Left ventricle myocardium superior (tissue), 1 donor: ENCODE measurements at places on chromosomes 7 and 10.

- DNase-seq: no peak
Measured at GRCh38 chr7:151139071-151139790, 28.3 kb downstream of the GBX1 start.

DNA sequence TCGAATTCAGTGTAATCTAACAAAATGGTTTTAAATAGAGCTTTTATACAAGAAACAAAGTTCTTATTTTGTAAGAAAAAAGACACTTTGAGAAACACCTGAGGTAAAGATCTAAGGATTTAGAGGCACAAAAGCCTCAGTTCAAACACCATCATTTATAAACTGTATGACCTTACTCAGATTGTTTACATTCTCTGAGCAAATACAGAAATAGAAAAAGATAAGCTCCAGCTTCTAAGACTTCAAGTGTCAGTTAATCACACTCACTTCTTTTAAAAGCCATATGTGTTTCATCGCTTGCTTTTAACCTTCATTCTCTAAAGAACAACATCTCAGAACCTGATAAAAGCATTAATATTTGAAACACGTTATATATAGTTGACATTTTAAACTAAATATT lies 27.9 kb downstream of the CADPS2 start:
- DNase-seq: no peak

- DNase-seq: no peak
Measured at GRCh38 chr7:6416516-6417145, 31.1 kb downstream of the DAGLB start.

DNA sequence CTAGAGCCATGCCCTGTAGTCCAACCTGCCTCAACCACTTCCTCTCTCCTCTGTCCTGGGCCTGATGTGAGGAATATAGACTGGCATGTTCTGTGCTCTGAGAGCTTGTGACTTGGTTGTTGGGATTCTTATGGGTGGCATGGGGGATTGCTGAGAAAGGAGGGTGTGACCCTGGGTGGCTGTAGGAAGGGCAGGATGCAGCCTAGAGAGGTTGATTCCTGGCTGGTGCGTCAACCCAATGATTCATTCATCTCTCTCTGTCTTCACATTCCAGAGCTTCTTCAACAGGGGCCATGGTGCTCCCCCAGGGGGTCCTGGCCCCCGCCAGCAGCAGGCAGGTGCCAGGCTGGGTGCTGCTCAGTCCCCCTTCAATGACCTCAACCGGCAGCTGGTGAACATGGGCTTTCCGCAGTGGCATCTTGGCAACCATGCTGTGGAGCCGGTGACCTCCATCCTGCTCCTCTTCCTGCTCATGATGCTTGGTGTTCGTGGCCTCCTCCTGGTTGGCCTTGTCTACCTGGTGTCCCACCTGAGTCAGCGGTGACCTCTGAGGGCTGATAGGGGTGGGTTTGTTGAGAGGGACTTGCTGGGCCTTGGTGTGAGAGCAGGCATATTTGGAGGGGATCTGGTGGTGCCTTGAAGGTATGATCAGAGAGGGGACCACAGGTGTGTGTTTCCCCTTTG lies 2.6 kb downstream of the FAM241B start:
- DNase-seq: no peak

- peak; percentile 55 for DNase-seq
Measured at GRCh38 chr10:13347043-13347499, 1.0 kb downstream of the SEPHS1 start.

- DNase-seq: peak; percentile 31
Measured at GRCh38 chr10:132459301-132460003, 62.5 kb downstream of the PWWP2B start.

DNA sequence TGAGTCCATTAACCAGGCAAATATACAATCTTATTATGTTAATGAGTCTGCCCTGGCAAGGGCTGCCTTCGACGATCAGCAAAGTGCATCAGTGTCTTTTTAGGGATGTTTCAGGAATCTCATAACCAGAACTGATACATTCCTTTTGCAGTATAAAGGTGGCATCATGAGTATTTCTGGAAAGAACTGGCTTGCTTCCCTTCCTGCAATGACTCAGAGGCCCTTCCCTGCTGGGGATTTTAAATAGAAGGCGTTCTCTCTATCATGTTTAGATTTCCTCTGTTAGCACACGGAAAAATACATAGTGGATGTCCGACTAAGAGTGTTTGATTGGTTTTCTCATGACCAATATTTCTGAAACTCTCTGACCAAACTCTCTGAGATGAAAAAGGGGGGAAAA lies 1.8 kb downstream of the NPS start:
- no peak for DNase-seq

GRCh38 chr10:95319239-95319638 lies 28.4 kb upstream of the PDLIM1 start:
- DNase-seq: no peak

DNA sequence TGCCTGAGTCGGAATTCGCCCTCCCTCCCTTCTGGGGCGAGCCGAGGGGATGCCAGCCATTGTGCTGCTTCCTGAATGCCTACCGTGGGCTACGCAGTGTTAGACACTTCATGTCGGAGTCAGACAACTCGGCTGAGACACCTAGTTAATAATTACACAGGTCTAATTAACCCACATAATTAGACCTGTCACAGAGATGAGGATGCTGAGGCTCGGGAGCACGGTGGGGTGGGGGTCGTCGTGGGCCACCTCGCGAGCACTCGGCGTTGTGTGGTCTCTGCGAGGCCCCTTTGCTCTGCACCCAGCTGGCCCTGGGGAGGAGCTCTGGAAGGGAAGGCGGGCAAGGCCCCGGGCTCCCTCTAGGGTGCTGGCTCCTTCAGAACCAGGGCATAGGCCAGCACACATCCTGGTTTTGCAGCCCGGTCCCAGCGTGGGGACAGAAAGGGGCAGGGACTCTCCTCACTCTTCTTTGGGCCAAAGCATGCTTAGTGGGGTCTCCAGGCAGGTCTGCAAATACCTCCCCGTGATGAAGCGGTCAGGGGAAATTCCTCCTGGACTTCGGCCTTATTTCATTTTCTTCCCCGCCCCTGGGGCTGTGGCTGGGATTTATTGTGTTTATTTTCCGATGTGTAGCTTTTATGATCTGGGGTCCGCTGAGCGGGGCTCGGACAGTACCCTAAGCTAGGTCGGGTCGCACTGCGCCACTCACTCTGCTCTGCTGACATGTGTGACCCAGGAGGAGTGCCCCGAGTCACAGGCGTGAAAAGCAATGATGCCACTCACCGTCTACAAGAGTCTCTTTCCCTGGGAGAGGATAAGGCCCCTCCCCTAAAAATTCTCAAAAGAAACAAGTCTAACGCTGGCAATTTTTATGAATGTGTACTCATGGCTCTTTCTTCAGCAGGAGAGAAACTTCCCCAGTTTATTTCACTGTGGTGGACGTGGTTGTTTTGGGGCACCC lies 4.9 kb upstream of the FOXL3 start:
- no peak for DNase-seq

- no peak for DNase-seq
Measured at GRCh38 chr7:80640846-80641245, 2.4 kb downstream of the CD36 start.

DNA sequence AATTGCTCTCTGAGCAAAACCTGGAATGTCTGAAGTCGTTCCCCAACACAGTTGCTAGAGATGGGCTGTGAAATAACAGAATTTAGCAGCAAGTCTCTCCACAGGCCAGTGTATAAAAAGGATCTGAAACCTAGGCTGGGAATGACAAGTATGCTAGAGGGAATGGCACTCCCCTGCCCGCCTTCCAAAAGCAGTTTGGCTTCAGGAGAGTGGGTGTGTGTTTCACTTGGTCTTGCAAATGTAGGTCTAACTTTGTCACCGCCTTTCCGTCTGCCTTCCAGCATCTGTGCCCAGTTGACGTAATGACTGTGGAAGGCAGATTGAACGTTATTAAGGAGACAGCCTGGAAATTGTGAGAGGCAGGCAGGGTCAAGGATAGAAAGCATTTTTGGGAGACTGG lies 18.0 kb upstream of the MTURN start:
- DNase-seq: no peak

DNA sequence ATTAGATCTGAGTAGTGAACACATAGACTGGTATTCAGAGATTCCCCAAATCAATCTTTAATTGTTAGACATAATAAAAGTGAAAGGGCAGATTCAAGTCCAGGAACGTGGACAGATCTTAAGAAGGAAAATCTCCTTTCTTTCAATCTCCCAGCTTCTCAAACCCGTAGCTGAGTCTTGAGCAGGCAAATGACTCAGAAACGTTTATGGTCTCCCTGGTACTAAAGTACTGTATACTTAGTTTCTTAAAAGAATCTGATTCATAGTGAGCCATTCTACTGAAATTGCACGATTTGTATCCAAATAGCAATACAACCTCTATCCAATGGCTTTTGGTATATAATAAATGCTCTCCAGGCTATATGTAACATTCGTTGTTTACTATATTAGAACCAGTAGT lies 140.4 kb upstream of the RHEB start:
- DNase-seq: no peak

DNA sequence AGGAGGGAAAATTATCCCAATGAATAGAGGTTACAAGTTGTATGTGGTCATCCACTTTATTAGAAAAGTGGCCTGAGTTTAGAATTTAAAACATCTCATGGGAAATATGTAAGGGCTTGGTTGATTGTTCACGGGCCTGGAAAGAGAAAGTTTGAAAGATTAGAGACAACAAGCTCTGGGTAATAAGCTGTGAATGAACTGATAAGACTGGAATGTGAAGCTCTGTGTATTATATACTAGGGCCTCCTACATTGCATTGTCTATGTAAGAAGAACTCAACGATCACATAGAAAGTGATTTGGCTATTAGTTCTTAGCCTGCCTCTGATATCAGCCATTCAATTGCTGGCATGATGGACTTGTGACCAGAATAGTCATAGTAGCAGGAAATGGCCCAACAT lies 199.2 kb upstream of the MAGI2 start:
- DNase-seq: no peak

GRCh38 chr7:94239661-94240234 lies 154.9 kb upstream of the COL1A2 start:
- DNase-seq: peak; percentile 58

GRCh38 chr10:123958241-123958640 lies 66.6 kb upstream of the CPXM2 start:
- DNase-seq: no peak

- DNase-seq: no peak
Measured at GRCh38 chr7:142150356-142150755, 38.8 kb downstream of the MGAM2 start.

GRCh38 chr10:68792115-68792514 lies 35.2 kb upstream of the STOX1 start:
- no peak for DNase-seq

- no peak for DNase-seq
Measured at GRCh38 chr10:27245836-27246235, 5.2 kb upstream of the ACBD5 start.

GRCh38 chr7:42342381-42342780 lies 105.4 kb upstream of the GLI3 start:
- no peak for DNase-seq

DNA sequence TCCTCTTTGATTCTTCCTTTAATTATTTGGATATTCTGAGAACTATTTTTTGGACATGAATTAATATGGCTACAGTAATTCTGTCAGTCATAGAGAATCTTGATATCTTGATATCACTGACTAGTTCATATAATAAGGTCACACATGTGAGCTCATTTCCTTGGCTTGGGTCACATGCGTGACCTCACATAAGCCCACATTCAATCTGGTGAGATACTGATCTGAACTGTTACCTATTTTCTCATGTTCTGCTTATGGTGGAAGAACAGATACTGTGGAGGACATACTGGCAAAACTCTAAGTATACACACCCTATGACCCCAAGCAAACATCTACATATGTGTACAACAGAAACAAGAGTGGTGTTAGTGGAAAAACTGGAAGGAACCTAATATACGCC lies 44.1 kb downstream of the CUL2 start:
- no peak for DNase-seq

DNA sequence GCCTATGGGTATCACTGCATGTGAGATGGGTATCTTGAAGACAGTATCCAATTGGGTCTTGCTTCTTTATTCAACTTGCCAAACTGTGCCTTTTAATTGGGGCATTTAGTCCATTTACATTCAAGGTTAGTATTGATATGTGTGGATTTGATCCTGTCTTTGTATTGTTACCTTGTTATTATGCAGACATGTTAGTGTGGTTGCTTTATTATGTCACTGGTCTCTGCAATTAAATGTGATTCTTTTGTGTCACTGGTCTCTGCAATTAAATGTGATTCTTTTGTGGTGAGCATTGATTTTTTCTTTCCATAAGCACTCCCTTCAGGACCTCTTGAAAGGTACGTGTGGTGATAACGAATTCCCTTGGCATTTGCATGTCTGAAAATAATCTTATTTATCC lies 357.8 kb upstream of the STEAP1 start:
- DNase-seq: no peak

GRCh38 chr7:98994046-98994944 lies 116.0 kb downstream of the TRRAP start:
- DNase-seq: no peak

GRCh38 chr10:101829561-101830315 lies 11.5 kb upstream of the OGA start:
- DNase-seq: peak; percentile 45
